ENCODE measurements at places on chromosomes 6 and 20.
A peak's percentile ranks its signal among the peaks of the same experiment; 100 is the strongest.

GRCh38 chr6:56860475-56860874 is 94.4 kb upstream of the BEND6 start:
- DNase-seq, result no peak

GRCh38 chr20:45892828-45893500 is 1.8 kb downstream of the CTSA start:
- DNase-seq, result peak; percentile 51

GRCh38 chr6:110556317-110557110 is 80.1 kb upstream of the SLC22A16 start:
- no peak for DNase-seq

DNA sequence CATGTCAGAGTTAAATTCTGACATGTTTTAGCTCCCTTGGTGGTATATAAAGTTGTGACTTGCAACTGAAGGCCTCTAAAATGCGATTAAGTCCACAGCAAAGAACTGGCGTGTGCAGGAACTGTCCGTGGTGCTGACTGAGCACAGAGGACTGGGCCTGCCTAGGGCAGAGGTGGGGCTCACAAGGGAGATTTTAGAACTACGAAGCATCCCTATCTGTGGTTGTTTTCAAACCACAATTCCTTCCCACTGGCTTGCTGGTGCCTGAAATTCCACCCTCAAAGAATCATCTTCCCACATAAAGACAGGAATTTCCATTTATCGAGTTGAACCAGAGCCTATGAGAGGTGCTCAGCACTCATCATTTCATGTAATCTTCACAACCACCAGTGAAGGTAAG is 30.1 kb downstream of the RIMS4 start:
- DNase-seq, result peak; percentile 16

- no peak for DNase-seq
Measured at GRCh38 chr20:61525781-61526431, 273.8 kb downstream of the CDH4 start.

DNA sequence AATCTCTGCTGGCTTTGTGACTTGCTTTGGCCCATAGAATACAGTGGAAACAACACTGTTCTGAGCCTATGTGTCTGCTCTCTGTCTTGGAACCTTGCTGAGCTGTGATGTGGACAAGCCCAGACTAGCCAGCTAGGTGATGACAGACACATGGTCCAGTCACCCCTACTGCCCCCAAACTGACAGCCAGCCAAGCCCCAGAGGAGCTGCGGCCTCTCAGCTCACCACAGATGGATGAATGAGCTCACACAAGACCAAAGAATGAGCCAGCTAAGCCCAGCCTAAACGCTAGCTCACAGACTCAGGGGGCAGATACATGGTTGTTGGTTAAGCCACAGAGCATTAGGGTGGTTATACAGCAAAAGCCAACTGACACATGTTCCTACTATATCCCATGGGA is 4.1 kb downstream of the AARS2 start:
- no peak for DNase-seq

- DNase-seq, result no peak
Measured at GRCh38 chr20:24350923-24351368, 118.5 kb upstream of the SYNDIG1 start.

DNA sequence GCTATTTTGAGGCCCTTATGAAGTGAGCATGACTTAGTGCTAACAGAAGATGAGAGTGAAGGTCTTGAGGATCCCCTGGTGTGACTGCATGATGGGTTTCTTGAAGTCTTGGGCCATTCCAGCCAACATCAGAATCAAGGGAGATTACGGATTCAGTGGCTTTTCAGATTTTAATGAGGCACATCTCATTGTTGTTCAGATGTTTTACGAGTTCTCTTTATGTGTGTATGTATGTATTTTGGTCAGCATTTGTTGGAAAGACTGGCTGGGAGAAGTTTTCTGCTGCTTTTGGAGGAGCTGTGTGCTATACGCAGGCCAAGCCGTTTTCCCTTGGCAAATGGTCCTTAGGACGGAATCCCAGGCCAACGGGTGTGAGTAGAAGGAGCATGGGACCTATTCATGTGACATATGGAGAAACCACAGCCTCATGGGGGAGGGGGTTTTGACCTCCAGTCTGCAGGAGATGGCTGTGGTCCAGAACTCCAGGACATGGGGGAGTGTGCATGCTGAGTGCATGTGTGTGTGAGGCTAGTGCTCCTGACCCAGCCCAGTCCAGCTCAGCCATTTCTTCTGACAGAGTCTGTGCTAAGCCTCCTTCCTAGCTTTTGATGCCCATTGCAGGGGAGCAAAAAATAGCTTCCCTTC is 35.3 kb downstream of the CHMP4B start:
- no peak for DNase-seq

- no peak for DNase-seq
Measured at GRCh38 chr20:49938173-49939163, 2.3 kb downstream of the RNF114 start.

DNA sequence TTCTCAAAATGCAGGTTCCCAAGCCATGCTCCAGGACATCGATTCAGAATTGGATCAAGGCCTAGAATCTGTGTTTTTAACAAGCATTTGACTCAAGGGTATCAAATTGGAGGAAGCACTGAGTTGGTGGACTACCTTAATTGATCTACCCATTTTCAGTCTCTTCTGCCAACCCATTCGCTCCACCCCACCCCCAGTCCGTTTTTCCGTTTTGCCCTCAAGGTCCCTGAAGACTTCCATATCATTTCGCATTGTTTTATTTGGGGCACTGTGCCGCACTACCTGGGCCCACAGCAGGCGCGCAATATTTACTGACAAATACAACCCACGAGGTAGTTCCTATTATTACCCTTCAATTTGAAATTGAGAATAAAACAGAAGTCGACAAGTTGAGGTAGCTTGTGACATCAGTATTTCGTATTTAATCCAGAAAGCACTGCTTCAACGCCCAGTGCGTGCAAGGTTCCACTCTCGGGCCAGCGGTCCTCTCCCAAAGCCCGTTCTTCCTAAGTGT is 557 bp upstream of the DHX35 start:
- no peak for DNase-seq

DNA sequence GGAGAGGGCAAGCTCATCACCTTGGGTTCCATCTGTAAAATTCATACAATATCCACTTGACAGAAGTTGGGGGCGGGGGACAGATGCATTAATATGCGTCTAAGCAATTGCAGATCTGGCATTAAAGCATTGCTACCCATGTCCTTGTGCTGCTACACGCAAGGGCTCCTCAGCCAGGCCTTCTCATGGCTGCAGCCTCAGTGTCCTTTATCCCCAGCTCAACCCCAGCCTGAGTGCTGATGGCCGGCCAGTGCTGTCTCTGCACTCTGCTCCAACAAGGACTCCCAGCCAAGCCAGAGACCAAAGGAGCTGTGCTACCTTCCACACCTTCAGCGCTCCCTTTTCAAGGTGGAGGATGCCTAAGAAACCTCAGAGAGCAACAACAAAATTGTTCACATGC is 188.5 kb upstream of the STXBP5 start:
- DNase-seq, result no peak

DNA sequence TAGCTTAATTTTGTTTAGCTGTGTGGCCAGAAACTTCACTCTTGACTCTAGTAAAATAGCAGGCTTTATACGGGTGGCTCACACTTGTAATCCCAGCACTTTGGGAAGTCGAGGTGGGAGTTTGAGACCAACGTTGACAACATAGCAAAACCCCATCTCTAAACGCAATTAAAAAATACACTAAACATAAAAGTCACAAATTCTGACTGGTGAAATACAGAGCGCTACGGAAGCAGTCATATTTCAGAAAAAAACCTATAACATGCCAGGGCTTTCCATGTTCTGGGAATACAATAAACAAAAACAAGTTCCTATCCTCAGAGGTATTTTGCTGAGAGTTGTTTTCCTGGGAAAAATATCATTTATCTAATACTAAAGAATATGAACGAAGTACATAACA is 24.8 kb upstream of the ZSCAN23 start:
- no peak for DNase-seq

GRCh38 chr6:113330636-113330946 is 526.6 kb upstream of the MARCKS start:
- DNase-seq, result no peak

GRCh38 chr6:143164565-143165105 is 103.9 kb downstream of the AIG1 start:
- DNase-seq, result no peak

DNA sequence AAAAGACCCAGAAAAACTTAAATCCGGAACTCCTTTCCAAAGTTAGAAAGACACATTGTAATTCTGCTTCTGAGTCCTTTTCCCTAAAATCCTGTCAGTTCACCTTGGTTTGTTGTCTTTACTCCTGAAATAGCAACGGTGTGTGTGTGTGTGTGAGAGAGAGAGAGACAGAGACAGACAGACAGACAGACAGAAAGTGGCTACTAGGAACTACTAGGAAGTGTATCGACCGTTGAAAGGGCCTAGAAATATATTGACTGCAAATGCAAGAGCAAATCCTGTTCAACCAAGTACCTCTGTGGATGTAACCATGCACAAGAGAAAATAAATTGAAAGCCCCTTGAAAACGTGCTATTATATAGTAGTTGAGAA is 100.0 kb upstream of the MLIP start:
- DNase-seq, result no peak

DNA sequence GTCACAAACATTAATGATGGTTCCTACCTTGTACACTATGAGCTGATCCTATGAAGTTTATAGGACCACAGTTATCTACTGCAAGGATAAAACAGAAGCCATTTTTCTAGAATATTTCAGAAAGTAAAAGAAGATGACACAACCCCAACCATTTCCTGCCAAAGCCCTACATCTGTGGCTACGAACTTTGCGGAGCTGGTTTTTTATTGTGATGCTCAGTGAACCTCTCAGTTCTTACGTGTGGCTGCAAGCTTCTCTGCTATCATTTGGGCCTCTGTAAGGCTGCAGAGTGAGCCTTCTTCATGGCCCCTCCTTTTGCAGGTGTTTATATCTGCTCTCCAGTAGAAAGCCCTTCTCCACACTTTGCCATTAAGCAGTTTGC is 17.8 kb upstream of the TAGAP start:
- DNase-seq, result peak; percentile 79

DNA sequence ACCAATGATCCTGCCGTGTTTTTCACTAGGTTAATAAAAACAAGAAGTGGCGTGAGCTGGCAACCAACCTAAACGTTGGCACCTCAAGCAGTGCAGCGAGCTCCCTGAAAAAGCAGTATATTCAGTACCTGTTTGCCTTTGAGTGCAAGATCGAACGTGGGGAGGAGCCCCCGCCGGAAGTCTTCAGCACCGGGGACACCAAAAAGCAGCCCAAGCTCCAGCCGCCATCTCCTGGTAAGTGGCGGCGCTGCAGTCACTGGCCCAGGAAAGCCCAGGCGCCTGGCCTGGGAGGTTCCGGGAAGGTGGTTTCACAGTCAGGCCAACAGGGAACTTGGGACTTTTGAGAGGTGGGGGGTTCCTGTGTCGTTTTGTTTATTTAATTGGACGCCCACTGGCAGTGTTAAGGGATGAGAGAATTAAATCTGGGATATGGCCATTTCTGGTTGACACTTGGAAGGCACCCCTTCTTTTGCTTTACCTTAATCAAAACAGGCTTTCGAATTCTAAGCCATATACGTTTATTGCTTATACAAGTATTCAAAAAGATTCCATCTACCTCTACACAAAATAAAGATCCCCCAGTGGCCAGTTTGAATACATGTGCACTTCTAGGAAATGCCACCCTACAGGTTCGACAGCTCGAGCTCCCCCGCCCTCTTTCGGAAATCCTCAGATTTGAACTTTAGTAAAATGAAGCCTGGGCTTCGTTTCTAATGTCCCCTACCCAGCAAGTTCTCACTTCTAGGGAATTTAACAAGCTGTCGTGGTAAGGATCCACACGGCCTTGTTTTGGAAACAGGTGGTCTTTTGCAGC is 138.9 kb downstream of the TMEM242 start:
- DNase-seq, result peak; percentile 39

DNA sequence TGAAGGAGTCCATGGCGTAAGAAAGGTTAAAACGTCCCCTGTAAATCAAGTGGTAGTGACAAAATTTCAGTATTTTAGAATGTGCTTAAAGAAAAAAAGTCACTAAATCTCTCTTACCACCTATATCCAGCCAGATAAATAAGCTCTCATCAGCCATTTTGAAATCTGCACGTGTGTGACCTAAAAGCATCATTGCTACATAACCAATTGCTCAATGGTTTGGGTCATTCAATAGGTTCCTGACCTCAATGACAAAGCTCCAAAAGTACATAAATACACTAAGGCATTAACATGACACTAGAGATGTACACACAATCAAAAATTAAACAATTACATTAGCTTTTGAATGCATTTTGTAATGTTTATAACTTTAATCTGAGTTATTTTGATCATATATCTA is 272.4 kb downstream of the GMDS start:
- DNase-seq, result no peak
